ENCODE measurements at places on chromosomes 16 and 17.
A peak's percentile ranks its signal among the peaks of the same experiment; 100 is the strongest.

DNA sequence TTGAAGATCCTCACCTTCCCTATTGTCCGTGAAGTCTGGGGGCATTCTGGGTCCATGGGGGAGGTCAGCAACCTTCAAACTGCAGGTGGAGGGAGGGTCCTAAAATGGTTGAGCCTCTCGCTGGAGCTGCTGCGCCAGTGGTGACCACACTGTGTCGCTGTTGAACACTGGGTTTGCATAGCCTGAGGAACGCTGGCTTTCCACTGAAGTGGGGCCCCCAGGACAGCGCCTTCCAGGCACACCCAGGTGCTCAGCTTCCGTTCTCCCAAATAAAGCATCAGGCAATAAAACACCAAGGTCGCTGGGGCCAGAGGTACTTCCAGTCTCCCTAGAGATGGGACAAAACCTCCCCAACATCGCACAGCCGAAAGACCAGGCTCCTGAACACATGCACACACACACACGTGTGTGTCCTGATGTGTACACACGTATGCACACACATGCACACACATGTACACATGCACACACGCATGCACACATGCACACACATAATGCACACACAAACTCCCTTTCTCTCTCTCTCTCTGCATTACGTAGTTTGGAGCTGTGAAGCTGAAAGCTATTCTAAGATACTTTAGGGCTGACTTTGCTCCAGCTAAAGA lies 120.6 kb downstream of the IRF8 start:
- DNase-seq: no peak

- DNase-seq: no peak
Measured at GRCh38 chr17:42362245-42362961, 25.8 kb downstream of the STAT3 start.

DNA sequence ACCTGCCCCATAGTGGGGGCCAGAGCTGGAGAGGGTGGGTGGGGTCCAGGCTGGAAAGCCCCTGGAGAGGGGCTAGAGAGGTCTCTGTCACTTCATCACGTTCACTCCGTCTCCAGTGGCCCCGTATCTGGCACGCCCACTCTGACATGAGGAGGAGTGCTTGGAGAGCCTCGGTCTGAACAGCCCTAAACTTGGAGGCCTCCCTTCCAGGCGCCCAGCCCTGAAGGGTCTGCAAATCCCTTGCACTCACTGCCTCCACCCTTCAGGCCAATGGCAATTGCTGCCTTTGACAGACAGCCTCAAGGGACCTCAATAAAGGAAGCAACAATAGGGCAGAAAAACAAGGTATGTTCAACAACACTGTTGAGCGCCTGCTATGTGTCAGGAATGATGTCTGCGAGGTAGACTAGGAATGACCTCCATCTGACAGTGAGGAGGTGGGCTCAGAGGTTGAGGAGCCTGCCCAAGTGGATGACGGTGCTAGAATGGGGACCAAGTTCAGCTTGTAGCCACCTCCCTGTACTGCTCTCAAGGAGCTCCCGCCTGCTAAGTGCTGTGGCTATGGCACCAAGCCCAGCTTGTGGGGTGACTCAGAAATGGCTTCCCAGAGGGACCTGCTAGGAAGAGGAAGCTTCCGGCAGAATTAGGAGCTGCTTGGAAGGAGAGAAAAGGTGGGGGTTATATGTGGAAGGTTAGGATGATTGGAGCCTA lies 2.9 kb upstream of the EPX start:
- no peak for DNase-seq

DNA sequence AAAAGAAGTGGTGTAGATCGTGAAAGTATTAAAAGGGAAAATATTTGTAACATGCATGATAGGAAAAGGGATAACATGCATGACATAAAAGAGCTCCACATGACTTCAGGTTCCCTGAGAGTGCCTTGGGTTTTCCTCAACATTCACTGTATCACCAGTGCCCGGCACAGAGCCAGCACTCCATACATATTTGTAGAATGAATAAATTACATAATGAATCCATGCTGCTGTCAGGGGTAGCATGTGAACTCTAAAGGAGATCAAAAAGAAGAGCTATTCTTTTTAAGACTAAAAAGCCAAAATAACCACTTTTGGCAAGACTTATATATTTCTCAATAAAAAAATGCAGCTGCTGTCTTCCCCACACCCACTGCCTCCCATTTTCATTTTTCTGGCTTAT lies 2.7 kb upstream of the ZNF594 start:
- DNase-seq: no peak

DNA sequence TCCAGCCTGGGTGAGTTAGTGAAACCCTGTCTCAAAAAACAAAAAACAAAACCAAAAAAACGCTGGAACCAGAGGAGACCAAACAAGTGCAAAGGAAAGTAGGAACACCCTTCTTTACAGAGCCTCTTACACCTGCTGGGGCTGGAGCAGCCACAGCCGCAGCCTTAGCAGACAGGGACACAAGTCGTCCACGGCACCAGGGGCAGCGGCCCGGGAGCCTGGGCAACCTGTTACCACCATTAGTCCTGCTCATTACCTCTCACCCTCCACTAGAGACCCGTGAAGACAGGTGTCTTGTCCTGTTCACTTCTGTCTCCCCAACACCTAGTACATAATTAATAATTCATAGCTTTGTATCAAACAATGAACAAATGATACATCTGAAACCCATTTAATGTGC lies 83.6 kb downstream of the C16orf78 start:
- DNase-seq: peak; percentile 3

DNA sequence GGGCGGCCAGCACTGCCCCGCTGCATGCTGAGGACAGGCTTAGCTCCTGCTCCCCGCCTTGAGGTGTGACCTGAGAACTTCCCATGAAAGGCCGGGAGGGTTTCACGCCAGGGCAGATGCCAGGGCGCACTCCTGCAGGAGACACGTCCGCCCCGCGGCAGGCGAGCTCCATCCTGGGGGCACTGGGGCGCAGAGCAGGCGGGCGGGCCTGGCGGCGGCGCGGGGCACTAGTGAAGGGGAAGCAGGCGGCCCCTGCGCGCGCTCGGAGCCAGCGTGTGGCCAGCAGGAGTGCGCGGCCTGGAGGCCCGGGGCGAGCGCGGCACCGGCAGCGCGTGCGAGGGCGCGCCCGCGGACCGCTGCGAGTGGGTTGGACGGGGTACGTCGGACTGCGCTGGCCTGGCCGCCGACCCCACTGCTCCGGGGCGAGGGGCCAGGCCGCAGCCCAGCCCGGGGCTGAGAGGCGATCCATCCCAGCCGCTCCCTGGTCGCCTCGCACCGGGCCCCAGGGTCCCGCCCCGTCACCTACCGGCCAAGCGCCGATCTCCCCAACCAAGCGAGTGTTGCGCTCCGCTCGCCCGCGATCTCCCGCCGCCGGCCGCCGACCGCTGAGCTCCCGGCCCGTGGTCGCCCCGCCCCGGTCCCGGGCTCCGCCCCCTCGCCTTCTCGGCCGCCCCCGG lies at the start of gene MAP3K14:
Gene MAP3K14 (minus strand): TSS at position 587 of the 677 bp plus-strand sequence. CDS start 26,275 bp downstream, outside the sequence.
- DNase-seq: peak; percentile 85

DNA sequence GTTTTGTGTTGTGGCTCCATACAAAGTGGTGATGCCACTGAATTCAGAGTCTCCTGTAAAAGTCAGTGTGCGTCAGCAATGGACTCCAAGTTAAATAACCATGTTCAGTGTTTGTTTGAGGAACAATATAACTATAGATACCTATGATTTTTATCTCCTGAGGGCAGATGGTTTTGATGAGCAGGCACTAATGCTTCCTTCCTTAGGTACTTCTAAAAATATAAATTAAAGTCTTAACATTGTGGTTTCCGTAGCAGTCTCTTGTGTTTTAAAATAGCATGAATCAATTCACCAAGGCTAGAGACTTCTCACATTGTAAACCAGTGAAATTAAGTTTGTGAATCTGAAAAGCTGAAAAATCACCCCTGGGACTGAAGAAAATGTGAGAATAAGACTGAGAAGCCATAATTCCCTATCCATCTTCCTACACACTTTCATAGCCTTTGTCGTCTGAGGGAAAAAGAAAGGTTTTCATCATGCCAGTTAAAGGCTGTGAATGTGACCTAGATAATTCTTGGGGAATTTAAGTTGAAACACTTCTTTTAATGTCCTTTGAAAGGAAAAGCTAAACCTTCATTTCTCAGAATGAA lies 1502.9 kb downstream of the CDH11 start:
- no peak for DNase-seq

- DNase-seq: no peak
Measured at GRCh38 chr16:57482845-57483545, 3.3 kb downstream of the DOK4 start.

DNA sequence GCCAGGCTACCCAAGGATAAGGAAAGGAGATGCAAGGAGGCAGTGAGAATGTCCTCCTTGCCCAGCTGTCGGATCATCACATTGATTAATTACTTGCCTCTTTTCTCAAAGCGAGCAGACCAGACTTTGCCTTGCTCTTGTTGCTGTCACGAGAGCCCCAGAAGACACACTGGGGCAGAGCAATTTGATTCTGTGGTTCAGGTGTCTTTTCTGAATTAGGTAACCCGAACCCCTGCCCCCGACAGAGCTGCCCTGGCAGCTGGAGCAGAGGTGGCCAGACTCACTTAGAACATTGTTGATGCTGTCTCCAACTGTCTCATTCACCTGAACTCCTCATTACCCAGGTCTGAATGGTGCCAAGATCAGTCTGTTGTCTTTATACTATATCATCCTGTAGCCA lies 34.3 kb downstream of the VAT1L start:
- no peak for DNase-seq

DNA sequence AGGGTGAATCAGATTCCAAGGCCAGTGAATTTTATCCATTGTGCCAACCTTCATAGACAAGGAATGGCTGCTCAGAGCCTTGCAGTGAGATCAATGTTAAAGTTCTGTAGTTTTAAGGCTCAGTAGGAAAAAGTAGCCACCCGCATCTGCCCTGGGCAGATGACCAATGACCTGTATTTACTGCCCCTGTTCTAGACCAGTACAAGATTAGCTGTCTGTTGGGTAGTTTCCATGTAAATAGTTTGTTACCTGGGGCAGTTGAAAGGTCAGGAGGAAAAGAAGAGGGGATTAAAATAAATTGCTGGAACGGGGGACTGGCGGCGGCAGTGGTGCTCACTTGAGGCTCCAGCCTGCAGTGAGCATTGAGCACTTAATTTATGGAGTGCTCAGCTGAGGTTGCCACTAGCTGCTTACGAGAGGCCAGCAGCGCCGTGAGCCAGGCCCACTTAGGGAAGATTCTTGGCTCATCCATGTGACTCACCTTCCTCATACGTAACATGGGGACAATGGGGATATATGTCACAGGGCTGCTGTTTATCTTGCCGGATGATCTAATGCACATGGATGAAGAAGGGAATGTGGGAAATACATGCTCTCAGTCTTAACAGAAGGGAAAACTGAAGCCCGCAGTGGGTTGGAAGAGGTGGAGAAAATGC lies 10.7 kb upstream of the NOS2 start:
- DNase-seq: no peak

DNA sequence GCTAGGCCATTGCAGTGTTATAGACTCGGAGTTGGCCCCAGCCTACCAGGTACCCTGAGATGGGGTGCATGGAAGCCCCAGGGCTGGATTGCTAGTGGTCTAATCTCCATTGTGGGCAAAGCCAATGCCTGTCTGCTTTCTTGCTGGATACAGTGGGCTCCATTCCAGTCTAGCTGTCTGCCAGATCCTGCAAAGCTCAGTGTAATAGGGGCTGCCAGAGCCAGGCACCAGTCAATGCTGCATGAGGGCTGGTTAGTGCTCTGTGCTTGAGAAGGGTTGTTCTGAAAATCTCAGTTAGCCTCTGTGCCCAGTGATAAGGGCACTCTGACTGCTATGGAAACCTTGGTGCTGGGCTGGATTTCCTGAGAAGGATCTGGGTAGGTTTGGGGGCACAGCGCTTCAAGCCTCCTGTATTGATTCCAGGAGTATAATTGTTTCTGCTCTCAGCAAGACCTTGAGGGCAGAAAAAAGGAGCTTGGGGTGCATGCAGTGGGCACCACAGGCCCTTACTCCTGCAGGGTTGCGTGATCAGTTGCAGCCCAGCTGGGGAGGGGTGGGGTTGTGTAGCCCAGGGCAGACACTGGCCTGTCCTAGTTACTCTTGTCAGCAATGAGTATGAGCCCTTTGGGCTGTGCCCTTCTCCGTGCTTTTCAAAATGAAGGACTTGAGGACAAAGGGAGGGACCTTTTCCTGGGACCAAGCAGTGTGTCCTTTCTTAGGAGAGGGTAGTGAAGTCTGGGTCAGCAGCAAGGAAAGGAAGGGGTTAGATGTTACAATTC lies 19.0 kb downstream of the SMPD3 start:
- DNase-seq: no peak

GRCh38 chr16:22250522-22250921 lies 44.4 kb downstream of the EEF2K start:
- DNase-seq: no peak

GRCh38 chr17:13563866-13564265 lies 37.9 kb downstream of the HS3ST3A1 start:
- DNase-seq: no peak
